ENCODE measurements at places on chromosomes 11 and 22.
A peak's percentile ranks its signal among the peaks of the same experiment; 100 is the strongest.

DNA sequence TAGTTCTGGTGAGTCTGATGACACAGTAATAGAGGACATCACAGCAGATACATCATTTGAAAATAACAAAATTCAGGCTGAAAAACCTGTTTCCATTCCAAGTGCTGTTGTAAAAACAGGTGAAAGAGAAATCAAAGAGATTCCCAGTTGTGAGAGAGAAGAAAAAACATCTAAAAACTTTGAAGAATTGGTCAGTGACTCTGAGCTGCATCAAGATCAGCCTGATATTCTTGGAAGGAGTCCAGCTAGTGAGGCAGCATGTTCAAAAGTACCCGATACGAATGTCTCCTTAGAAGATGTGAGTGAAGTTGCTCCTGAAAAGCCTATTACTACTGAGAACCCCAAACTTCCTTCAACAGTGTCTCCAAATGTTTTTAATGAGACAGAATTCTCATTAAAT lies 38.7 kb downstream of the RTN3 start:
- DNase-seq, result no peak

- peak; percentile 8 for DNase-seq
Observed at GRCh38 chr11:5004424-5005274, 10.0 kb downstream of the OR51L1 start.

DNA sequence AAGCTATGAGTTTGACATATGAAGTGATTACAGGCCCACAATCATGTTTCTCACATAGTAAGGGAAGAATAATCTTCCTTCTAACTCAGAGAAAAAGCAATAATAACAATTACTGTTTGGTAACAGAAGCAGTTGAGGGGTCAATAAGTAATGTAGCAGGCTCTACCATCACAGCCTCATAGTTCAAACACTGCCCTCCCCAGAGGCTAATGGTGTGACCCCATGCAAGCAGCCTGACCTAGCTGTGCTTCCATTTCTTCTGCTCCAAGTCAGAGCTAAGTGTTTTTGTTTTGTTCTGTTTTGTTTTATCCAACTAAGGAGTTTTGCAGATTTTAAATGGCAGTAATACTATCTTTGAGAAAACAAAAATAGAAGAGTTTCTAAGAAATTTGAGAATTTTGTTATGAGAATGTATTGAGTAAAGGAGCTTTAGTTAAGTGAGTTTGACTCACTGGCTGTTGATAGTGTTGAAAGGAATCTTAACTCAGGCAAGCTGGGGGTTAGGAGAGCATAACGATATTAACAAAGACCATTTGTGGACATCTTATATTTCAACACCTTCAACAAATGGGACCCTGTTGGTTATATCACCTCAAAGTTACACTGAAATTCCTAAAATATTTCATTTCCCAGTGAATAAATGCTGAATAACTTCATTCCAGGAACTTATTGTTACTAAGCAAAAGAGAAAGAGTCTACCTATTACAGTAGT lies 48.5 kb downstream of the GUCY1A2 start:
- DNase-seq, result no peak

- DNase-seq, result peak; percentile 75
Observed at GRCh38 chr11:60831143-60831500, 10.8 kb upstream of the CCDC86 start.

- DNase-seq, result no peak
Observed at GRCh38 chr11:62190011-62190410, at the start of gene SCGB1D1. Gene SCGB1D1, plus strand, starts transcription at chr11:62190216. Its CDS starts 69 bp downstream, at chr11:62190285.

All from H54 (cell line).